ENCODE measurements at places on chromosomes 4 and X.

DNA sequence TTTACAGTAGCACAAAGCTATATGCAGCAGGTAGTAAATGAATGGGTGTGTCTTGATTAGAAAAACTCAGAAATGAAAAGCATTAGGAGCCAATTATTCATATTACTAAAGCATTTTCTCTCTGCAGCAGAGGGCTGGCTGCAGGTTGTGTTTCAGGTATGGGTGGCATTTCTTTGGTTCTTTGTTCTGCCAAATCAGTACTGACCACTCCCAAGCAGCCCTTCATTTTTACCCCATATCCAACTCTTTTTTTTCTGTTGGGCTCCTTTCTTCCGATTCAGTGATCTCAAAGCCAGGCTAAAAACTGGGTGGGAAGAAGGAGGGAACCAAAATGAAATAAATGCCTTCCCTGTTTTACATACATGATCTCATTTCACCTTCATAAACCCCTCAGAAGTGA lies 162.3 kb downstream of the SPRY1 start:
- no peak for DNase-seq

GRCh38 chr4:76153356-76153755 lies 5.2 kb upstream of the NUP54 start:
- no peak for DNase-seq

DNA sequence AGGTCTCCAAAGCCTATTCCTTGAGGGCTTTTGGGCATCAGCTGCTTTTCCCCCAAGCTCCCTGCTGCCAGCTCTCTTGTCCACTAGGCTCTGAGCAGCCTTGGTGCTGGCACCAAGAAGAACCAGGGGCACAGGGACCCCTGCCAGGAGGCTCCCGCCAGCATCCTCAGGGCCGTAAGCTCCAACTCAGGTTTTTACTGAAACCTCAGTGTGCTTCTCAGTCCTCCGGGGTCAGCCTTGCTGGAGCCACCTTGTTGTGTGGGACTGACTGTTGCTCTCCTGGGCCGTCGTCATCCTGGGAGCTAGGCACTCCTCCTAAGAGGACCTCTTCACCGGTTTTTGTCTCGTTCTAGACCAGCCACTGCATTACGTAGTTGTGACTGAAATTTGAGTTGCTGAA lies 38.9 kb downstream of the NOP14 start:
- no peak for DNase-seq

GRCh38 chr4:186131935-186132334 lies 27.4 kb downstream of the FAM149A start:
- DNase-seq, result no peak

DNA sequence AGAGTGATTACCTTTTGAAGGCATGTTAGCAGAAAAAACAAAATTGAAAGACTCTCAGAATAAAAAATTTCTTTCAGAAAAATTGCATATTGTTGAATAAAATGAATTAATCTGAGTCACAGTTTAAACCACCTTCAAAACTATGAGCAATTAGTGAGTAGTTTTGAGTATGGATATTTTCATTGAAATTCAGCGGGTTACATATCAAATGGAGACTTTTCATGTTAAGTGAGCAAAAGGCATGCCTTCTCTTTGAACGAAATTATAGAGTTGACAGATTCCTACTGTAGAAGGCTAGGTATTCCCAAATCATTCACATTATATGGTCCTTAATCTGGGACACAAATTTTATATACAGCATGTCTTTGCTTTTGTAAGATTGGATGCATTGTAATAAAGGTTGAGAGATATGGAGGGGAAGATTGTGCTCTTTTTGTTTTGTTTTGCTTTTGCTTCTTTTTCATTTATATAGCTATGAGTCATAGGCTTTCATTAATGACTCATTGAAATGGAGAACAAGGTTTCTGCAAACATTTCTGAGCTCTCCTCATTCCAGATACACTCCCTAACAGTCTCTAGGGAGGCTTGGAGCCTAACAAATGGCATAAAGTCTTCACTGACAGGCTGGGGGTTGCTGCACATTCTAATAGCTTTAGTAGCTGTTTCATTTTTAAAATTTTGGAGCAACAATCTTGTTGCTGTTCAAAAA lies 21.6 kb downstream of the PCDH18 start:
- no peak for DNase-seq

GRCh38 chr4:187390646-187391045 lies 604.9 kb upstream of the ZFP42 start:
- no peak for DNase-seq

GRCh38 chrX:109261279-109261678 lies 220.6 kb downstream of the GUCY2F start:
- no peak for DNase-seq

DNA sequence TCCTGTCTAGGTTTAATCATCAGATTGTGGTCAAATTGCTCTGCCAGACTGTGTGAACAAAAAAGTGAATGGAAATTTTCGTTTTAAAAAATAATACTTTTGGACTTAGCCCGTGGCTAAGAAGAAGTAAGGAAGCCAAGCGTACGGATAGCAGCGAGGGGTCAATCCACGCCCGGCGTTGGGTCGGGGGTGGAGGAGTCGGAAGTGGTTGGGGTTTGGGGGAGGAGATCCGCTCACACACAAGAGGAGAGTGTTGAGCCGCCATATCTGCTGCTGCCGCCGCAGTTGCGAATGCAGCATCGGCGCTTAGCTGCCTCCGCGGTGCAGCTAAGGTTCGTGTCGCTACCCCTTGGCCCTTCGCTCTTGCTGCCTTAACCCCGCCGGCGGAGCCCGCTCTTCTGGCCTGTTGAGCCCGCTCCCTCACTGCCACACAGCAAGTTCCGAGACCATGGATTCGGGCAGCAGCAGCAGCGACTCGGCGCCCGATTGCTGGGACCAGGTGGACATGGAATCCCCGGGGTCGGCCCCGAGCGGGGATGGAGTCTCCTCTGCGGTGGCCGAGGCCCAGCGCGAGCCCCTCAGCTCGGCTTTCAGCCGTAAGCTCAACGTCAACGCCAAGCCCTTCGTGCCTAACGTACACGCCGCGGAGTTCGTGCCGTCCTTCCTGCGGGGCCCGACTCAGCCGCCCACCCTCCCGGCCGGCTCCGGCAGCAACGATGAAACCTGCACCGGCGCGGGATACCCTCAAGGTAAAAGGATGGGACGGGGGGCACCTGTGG lies at the start of gene GSPT2:
GSPT2 (plus strand) TSS at position 264 of the 779 bp plus-strand sequence; CDS start at position 449, 185 bp downstream.
- peak; percentile 36 for DNase-seq

GRCh38 chr4:188918787-188919186 lies 779.5 kb downstream of the TRIML1 start:
- DNase-seq, result no peak

DNA sequence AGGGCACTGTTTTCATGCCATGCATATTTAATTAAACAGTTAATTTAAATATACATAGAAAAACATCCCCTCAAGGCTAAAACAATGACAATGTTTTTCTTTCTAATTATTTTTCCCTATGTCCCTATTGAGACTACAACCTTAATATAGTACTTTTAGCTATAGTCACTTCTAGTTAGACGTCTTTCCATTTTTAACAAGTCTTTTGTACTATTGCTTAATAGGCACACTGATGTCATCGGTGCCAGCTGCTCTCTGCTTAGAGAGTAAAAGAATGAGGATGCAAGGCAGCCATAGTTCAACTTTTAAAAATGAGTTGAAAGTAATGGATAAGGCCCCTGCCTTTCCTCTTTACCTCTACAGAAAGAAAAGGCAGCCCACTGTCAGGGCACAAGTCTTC lies 191.1 kb downstream of the KCTD8 start:
- DNase-seq, result no peak

- DNase-seq, result no peak
These were observed 44.9 kb upstream of the PRSS48 start for GRCh38 chr4:151231915-151232595.

DNA sequence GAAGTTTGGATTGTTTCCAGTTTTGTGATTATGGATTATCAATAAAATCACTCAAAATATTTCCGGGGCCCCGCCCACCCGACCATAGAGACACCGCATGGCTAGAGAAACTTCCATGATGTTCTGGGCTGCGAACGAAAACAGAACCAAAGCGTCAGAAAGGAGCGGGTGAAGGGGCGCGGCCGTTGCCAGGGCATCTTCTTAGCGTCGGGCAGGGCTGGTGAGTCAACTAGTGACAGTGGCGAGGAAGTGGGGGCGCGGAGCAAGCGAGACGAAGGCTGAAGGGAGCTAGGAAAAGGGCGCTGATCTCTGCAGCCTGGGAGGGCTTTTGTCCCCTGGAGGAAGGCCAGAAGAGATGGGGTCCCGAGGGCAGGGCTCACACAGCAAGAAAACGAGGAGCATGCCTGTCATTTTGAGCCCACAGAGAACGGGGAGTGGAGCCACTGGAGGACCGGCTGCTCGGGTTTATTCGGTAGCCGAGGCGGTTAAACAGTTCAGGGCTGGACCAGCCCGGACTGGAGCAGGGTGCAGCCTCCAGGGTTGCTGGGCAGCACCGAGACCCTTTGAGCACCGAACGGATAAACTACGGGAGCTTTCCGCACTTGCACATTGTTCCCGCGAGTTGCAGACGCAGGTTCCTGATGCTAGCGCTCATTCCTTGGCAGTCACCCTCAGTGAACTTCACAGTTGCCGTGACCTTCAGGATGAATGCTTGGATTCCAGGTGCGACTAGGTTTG lies 298.1 kb upstream of the TRPC5 start:
- DNase-seq, result no peak

DNA sequence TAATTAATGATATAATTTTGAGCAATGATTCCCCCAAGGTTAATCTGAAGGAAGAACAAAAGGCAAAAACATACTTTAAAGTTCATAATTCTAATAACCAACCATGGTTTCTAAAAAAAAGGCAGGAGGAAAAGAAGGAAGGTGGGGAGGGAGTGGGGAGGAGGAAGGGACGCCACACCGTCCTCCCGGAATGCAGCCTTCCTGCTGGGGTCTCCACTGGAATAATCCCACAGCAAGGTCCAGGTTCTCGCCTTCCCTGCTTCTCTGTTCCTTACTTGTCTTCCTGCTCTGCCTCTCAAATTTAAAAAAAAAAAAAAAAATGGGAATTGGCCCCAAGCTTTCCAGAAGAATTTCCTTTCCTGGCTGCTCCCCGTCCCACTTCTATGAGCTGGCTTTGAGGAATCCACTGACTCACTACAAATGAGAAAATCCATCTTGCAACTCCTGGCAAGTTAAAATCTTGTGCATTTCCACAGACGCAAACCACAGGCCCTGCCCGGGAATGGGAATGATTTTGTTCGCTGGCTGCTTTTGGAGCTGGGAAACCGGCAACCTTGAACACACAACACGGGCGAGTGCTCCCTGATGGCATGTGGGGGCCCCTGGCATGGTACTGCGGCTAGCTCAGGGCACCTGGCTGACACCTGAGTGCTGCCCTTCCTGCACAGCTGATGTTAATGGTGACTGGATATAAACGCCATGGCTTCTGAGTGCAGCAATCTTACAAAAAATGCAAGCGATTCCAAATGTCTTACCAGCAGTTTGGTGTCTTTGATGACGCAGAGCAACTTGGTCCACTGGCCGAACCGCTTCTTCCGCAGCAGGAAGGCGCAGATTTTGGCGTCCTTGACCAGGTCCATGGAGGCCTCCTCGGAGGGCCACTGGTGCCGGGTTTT lies 97.0 kb downstream of the AFAP1 start:
- no peak for DNase-seq

DNA sequence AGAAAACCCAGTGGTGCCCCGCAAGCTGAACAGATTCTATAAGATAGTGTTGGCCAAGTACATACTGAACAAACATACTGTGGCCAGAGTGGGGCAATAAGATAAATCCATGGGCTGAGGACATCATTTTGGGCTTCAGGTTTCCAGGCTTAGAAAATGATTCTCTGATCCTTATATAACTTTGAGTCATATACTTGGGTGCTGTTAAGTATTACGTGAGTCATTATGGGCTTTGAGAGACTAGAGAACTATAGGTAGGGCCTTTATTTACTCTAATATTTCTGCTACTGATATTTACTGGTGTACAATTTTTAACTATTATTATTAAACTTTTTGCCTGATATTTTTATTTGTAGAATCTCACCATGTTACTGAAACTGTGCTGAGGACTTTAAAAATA lies 586.1 kb downstream of the CENPC start:
- no peak for DNase-seq

DNA sequence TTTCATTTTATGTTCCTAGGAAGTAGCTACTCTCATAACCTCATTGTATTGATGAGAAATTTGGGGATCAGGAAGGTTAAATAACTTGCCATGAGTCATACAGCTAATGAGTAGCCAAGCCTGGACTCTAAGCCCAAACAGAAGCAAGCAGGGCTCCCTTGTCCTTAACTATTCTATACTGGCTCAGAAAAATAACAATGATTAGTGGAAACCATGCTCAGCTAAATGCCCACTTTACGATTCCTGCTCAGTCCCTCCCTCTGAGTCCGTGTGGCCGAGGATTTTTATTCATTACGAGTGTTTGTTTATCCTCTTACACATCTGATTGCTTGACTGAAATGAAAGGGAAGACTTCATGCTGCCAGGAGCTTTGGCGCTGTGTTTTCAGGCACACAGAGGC lies 100.9 kb downstream of the SLC34A2 start:
- DNase-seq, result no peak

- DNase-seq, result no peak
These were observed 171.2 kb downstream of the LDB2 start for GRCh38 chr4:16727218-16727617.

DNA sequence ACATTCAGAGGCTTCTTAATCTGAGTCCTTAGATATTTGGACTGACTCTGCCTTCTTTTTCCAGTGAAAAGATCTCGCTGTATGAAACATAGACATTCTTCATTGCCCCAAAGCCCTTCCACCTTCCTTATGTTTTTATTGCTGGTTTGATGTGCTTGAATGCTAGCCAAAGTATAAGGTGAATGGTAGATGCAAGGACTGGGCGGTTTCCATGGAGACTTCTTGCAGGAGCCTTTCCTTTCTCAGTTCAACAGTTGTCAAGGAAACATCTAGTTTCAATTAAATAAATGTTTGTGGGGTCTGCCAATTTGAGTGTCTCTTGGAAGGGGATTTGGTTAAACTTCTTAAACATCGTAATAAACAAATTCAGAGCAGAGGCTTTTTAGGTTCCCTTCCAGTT lies 46.0 kb downstream of the REPS2 start:
- no peak for DNase-seq

DNA sequence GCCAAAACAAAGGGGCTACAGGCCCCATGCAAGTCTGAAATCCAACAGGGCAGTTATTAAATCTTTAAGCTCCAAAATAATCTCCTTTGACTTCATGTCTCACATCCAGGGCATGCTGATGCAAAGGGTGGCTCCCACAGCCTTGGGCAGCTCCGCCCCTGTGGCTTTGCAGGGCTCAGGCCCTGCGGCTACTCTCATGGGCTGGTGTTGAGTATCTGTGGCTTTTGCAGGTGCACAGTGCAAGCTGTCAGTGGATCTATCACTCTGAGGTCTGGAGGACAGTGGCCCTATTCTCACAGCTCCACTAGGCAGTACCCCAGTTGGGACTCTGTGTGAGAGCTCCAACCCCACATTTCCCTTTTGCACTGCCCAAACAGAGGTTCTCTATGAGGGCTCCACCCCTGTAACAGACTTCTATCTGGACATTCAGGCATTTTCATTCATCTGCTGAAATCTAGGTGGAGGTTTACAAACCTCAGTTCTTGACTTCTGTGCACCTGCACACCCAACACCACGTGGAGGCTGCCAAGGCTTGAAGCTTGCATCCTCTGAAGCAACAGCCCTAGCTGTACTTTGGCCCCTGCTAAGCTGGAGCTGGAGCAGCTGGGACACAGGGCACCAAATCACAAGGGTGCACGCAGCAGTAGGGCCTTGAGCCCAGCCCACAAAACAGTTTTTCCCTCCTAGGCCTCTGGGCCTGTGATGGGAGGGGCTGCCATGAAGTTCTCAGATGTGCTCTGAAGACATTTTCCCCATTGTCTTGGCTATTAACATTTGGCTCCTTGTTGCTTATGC lies 154.8 kb upstream of the PDE5A start:
- DNase-seq, result no peak

Measured in urinary bladder (tissue), 4 donors.